Type B pancreatic cell (in vitro differentiated cells): ENCODE measurements at places on chromosomes 4 and X. TPM values are rescaled to one million over a fixed set of nuclear protein-coding genes. Genes with fewer than 3 reads are reported as not detected.

The HSFX3 gene
- not detected in 2 replicates for total RNA-seq

The IL13RA1 gene
- total RNA-seq = 21.6 and 27.5 TPM in 2 replicates

The HAND2 gene
- 8.3 and 40.3 TPM in 2 replicates for total RNA-seq

- no peaks in the 10 kb centered on the region for H3K4me1 ChIP-seq
- peaks cover 14% of the 10 kb centered on the region for H3K36me3 ChIP-seq
- DNase-seq = no peak
These were observed 13.5 kb upstream of the NONO start for GRCh38 chrX:71269801-71270395.

The F9 gene
- total RNA-seq = 0.24 and 0.36 TPM in 2 replicates

GRCh38 chrX:1524874-1525582 lies 12.0 kb downstream of the P2RY8 start:
- no peak overlapping the region for H3K4me3 ChIP-seq
- H3K36me3 ChIP-seq = no peaks in the 10 kb centered on the region
- H3K4me1 ChIP-seq = no peaks in the 10 kb centered on the region

The XK gene
- total RNA-seq = 1.6 and 1.7 TPM in 2 replicates

DNA sequence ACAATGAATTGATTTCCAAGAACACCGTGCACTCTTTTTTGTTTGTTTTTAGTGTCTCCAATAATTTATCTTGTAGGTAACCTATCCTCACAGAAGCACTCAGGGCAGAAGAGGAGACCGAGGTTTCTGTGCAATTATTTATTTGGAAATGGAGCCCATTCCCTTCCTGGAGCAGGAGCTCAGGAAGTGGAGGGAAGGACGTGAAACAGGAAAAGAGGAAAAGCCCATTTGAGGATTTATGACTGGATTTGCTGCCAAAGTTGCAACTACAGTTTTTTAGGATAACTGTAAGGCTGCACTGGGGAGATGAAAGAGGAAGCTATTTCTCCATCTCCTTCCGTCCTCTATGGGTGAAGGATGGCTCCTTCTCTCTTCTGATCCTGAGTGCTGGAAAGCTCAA lies 31.7 kb upstream of the MXRA5 start:
- no peaks in the 10 kb centered on the region for H3K27me3 ChIP-seq
- no peaks in the 10 kb centered on the region for H3K36me3 ChIP-seq
- no peak overlapping the region for H3K27ac ChIP-seq

DNA sequence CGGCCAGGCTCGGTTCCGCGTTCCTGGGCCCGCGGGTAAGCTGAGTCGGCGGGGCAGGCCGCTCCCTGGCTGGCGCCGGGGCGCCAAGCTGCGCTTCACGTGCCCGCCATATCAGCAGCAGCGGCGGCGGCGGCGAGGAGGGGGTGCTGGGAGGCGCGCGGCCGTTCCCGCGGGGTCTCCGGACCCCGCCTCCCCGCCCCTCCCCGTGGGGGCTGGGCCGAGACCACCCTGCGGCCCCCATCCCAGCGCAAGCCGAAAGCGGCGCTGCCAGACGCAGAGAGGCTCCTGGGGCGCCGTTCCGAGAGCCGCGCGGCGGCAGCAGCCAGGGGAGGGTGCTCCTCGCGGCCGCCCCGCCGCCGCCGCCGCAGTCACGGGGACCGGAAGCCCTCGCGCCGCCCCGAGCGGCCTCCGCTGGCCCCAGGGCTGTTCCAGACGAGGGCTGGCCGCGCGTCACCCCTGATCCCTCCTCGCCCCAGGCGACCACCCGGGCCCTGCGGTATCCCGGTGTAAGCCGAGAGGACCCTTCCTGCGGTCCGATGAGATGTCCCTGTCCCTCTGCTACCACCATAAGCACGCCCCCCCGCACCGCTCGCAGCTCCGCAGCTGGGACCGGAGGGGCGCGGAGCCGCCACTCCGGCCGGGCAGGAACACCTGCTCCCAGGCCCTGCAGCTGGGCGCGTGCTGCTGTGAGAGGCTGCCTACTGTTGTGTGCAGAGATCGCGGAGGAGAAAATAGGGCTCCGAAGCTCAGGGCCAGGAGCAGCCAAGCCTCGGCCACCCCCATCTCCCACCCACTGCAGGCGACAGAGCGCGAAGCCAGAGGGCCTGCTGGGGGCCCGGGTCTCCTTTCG lies 7.5 kb upstream of the BCOR start:
- peaks cover 17% of the 10 kb centered on the region for H3K4me1 ChIP-seq
- DNase-seq = no peak
- peak overlapping the region; percentile 18 for H3K27ac ChIP-seq

DNA sequence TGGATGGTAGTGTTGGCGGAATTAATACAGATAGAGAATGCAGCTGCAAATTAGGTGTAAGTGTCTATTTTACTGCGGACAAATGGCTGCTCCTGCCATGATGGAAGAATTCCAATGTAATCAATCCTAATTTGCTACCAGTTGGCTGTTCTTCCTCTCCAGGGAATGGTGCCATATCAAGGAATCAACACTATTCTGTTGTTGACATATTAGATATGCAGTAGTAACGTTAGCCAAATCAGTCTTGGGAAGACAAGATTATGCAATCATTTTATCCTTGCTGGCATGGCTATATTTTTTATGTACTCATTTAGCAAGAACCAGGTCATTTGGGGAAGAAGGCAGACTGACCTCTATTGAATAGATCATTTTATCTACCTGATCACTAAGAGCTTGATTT lies 271.2 kb upstream of the AGA start:
- H3K4me3 ChIP-seq = no peak overlapping the region
- DNase-seq = no peak

The GPRASP2 gene
- total RNA-seq = 8.5 and 16.3 TPM in 2 replicates

GRCh38 chr4:47557255-47557654 lies 72.2 kb downstream of the ATP10D start:
- H3K27ac ChIP-seq = no peak overlapping the region
- no peaks in the 10 kb centered on the region for H3K27me3 ChIP-seq
- no peak overlapping the region for H3K4me3 ChIP-seq

The ATOH1 gene
- total RNA-seq = 0.36 and 0.97 TPM in 2 replicates

The PARM1 gene
- total RNA-seq = 17.9 and 22.4 TPM in 2 replicates

DNA sequence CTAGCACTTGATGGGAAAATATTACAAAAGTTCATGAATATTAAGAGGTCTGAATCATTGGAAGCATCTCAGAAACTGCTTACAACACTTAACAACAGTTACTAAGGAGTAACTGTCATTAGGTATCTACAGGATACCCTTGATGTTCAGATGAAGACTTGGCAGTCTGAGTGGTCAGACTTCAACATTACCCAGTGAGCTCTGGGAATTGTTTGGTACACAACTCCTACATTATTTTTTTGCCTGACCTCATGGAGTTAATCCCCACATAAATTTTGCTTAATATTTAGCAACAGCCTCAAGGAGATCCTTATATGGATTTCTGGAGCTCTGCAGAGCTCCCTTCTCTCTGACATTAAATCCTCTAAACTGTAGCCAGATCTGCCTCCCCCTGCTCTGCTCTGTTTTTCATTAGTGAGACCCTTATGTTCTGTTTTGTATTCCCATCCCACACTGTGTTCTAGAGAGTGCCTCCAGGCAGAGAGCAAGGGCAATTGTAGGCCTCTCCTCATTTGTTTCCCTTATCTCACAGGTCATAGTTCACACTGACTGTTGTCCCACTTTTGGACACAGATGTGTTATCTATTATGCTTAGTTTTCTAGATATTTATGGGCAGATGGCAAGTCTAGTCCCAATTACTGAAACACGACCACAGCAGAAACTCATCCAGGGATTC lies 368.8 kb downstream of the GASK1B start:
- no peak for DNase-seq
- peaks cover 7% of the 10 kb centered on the region for H3K36me3 ChIP-seq
- H3K4me3 ChIP-seq = peak overlapping the region; percentile 4
- peaks cover 22% of the 10 kb centered on the region for H3K4me1 ChIP-seq

GRCh38 chrX:17812763-17813162 lies 48.3 kb downstream of the RAI2 start:
- H3K27ac ChIP-seq = no peak overlapping the region
- H3K4me1 ChIP-seq = peaks cover 9% of the 10 kb centered on the region
- H3K4me3 ChIP-seq = no peak overlapping the region
- no peak for DNase-seq
- no peaks in the 10 kb centered on the region for H3K36me3 ChIP-seq
- peaks cover 3% of the 10 kb centered on the region for H3K27me3 ChIP-seq

The GPR78 gene
- total RNA-seq = 0.97 and 4.9 TPM in 2 replicates

GRCh38 chr4:120874792-120875774 lies 47.4 kb downstream of the PRDM5 start:
- no peaks in the 10 kb centered on the region for H3K4me1 ChIP-seq
- H3K36me3 ChIP-seq = peaks cover 5% of the 10 kb centered on the region
- DNase-seq = no peak
- H3K27ac ChIP-seq = no peak overlapping the region
- no peak overlapping the region for H3K4me3 ChIP-seq

The HSFX2 gene
- not detected in 2 replicates for total RNA-seq

DNA sequence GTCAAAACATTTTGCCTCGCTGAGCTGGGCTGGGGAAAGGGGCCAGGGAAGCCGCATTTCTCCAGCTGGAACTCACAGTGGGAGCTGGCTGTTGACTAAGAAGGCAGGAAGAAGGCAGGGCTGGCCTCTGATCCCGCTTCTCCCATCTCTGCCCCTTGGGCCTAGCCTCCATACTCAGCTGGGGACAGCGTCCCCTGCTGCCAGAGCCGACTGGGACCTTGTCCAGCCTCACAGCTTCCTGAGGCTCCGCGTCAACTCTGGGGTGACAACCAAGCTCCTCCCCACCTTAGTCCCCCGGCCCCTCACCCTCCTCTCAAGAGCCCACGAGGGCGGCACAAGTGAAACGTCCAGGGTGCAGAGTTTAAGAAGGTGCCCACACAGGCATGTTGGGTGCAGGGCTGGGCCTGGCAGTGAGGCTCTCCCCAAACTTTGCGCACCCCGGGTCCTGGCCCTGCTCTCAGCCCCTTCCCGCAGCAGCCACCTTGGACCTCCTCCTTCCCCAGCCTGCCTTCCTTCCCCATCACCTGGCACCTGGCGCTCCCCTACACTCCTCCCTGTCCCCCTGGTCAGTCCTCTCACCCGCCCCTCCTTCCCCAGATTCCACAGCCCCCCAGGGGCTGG lies 100.8 kb downstream of the PSAPL1 start:
- peaks cover 9% of the 10 kb centered on the region for H3K4me1 ChIP-seq
- H3K27ac ChIP-seq = no peak overlapping the region
- no peak overlapping the region for H3K4me3 ChIP-seq
- no peak for DNase-seq
- no peaks in the 10 kb centered on the region for H3K27me3 ChIP-seq
- no peaks in the 10 kb centered on the region for H3K36me3 ChIP-seq

The MUC7 gene
- total RNA-seq = not detected in 2 replicates

The CSAG2 gene
- total RNA-seq = 0.40 TPM in 1 of 2 replicates, not detected in the other

The JCHAIN gene
- not detected in 2 replicates for total RNA-seq

GRCh38 chrX:94545722-94546121 lies 871.7 kb downstream of the FAM133A start:
- H3K27ac ChIP-seq = peak overlapping the region; percentile 25
- no peaks in the 10 kb centered on the region for H3K36me3 ChIP-seq
- no peaks in the 10 kb centered on the region for H3K27me3 ChIP-seq
- no peak overlapping the region for H3K4me3 ChIP-seq
- no peak for DNase-seq
- no peaks in the 10 kb centered on the region for H3K4me1 ChIP-seq

DNA sequence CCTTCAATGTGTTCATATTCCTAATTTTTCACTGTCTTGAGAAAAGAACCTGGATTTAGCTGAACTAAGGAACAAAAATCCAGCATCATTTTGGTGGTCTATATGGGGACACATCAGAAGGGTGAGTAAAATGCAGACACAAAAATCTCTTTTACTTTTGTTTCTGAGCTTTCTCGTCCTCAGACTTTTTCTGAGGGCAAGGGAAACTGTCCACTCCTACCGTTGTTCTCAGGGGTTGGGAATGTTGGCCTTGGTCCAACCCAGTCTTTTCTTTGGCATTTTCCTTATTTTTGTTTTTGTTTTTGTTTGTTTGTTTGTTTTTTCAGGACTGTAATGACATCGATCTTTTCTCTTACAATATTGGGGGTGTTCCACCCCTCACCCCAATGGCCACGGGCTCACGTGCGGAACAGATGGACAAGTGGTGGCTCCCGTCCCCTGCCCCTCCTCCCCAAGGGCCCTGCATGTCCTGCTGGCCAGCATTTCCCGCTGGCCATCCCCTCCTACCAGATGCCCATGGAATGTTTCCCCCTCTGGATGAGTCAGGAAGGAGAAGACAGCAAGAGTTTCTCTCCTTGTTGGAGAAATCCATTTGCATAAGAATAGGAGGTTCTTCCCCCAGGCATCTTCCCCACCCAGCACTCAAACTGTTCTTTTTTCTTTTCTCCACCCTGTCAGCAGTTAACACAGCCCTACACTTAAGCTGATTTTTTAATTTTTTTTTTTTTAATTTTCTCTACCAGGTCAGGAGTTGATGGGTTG lies 305.4 kb upstream of the NDST4 start:
- no peaks in the 10 kb centered on the region for H3K36me3 ChIP-seq
- DNase-seq = no peak
- H3K4me3 ChIP-seq = no peak overlapping the region

The MXRA5 gene
- 38.3 and 109 TPM in 2 replicates for total RNA-seq

DNA sequence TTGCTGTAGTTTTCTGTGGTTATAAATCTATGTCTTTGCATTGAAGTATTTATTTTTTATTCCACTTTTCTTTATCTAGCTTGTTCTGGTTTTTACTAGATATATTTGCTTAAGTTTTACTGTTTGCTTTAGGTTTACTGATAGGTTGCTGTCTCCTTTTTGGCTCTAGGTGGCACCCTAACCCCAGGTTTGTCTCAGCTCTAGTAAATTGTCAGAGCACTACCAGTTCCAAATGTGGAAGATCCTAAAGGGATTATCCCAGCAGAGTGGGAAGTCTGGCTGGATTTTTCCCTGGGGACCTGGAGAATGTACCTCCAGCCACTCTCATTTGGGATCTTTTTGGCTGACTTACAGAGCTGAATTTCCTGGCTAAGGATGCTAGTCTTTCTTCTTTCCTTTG lies 106.1 kb downstream of the PBDC1 start:
- no peaks in the 10 kb centered on the region for H3K27me3 ChIP-seq
- DNase-seq = no peak
- no peaks in the 10 kb centered on the region for H3K4me1 ChIP-seq
- no peaks in the 10 kb centered on the region for H3K36me3 ChIP-seq

GRCh38 chr4:136311774-136312173 lies 1220.5 kb downstream of the PCDH18 start:
- H3K36me3 ChIP-seq = no peaks in the 10 kb centered on the region
- no peak overlapping the region for H3K4me3 ChIP-seq
- H3K27ac ChIP-seq = no peak overlapping the region
- no peaks in the 10 kb centered on the region for H3K27me3 ChIP-seq

DNA sequence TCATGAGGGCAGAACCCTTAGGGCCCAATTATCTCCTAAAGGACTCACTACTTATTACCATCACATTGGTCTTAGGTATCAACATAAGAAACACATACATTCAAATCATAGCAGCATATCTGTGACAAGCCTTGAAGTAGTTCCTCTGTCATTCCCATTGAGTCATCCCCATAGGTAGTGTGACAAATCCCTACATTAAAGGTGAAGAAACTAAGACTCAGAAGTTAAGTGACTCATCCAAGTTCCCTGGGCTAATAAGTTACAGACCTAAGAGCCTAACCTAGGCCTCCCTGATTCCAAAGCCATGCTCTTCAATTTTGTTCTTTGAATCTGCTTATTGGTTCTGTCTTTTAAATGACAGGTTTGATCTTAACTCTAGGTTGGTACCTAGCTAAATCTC lies 58.2 kb downstream of the CD38 start:
- H3K4me3 ChIP-seq = no peak overlapping the region
- no peak overlapping the region for H3K27ac ChIP-seq
- no peaks in the 10 kb centered on the region for H3K36me3 ChIP-seq
- no peaks in the 10 kb centered on the region for H3K27me3 ChIP-seq
- DNase-seq = no peak
